ENCODE measurements at places on chromosomes 5 and 9.

DNA sequence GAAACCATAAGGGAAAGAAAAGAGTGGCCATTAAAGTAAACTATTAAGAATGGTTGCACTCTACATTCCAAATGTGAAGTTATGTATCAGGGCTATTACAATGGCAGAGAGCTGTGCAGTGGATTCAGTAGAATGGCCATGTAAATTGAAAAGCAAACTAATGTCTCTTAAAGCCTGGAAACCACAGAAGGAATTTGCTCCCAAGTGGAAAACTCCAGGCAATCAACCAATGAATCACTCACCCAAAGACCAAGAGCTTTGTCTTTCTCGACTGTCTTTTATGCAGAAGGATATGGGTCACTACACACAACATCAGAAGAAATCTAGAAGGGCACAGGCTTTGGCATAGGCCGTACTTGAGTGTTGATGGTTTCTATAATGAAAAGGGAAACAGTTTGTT, 114.9 kb downstream of the TLE1 start:
- DNase-seq, result no peak

- peak; percentile 19 for DNase-seq
Measured at GRCh38 chr9:134985451-134985850, 67.7 kb upstream of the FCN1 start.

DNA sequence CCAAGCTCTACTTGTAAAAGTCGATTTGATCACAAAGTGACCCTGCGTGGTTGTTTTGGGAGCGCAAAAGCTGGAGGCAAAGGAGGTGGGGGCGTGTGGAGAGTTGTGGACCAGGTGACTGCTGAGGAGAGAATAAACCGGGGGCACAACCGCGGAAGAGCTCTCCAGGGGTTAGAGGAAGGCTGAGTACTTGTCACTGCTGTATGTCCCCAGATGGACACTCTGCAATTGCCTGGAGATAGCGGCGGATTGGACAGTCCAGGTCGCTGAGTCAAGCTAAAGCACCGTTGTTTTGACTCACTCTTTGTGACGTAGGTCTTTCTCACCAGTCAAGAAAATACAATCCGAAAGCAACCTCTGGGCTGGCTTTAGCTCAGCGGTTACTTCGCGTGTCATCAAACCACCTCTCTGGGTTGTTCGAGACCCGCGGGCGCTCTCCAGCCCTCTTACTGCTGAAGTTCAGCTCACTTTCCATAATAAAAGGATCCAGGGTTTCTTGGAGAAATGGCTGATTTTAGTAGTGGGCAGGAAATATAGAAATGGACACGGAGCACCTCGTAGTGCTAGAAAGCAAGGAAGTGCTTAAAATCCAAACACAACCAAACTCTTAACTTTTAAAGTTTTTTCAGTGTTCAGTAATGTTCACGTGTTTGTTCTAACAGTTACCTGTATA, 25.7 kb downstream of the ZMAT2 start:
- DNase-seq, result peak; percentile 75

GRCh38 chr9:136565715-136566552, 20.1 kb upstream of the NOTCH1 start:
- DNase-seq, result peak; percentile 73

GRCh38 chr5:72441862-72442540, 65.2 kb downstream of the ZNF366 start:
- DNase-seq, result no peak

- no peak for DNase-seq
Measured at GRCh38 chr9:127637322-127637847, 25.3 kb downstream of the STXBP1 start.

DNA sequence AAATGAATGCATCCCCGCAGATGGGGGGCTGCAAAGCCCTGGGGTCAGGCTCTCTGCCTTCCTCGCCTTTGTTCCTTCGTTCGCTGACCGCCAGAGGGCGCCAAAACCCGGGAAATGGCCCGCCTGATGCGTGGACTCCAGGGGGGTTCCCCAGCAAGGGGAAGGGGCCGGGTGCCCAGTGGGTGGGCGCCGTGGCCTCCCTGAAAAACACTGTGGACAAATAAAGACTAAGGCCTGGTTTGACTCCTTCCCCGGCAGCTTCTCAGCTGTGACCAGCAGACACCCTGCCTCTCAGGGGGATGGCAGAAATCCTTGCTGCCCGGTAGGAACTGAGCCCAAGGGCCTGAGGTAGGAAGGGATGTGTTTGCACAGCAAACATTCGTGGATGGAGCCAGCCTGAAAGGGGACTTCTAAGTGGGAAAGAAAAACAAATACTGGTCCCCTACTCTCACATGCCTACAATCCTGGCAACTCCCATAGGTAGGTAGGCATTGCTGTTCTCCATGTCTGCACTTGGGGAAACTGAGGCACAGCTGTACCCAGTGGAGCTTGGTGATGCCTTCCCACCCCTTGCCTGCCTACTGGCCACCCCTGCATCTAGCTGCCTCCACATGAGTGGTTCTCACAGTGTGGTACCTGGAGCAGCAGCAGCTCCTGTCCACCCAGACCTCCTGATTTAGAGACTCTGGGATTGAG, 57.7 kb downstream of the DUSP1 start:
- no peak for DNase-seq

DNA sequence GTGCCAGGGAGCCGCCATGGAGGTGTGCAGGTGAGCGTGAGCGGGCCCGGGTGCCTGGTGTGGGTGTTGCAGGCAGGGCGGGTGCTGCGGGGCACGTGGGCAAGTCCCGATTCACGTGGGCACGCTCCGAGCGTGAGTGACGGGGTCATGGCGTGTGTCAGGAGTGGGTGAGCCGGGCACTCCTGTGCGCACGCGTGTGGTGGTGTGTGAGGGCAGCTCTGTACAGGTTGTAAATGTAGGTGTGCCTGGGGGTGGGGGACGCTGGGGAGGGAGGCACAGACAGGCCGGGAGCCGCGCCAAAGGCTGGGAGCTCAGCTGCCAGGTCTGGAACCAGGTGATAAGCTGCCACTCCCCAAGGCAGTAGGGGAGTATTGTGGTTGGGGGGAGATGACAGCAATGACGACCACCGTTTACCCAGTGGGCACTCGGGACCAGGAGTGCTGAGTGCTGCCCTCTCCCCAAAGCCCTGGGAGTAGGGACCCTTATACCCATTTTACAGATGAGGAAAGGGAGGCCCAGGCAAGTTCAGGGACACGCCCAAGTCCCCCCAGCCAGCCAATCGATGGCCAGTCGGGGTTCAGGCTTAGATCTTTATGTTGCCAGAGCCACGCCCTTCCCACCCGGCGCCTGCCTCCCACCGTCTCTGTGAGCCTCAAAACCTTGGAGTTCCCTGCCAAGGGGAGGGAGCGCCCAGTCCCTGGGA, 9.6 kb downstream of the NCS1 start:
- DNase-seq, result no peak

GRCh38 chr5:176503496-176503895, 33.7 kb downstream of the RNF44 start:
- DNase-seq, result no peak

DNA sequence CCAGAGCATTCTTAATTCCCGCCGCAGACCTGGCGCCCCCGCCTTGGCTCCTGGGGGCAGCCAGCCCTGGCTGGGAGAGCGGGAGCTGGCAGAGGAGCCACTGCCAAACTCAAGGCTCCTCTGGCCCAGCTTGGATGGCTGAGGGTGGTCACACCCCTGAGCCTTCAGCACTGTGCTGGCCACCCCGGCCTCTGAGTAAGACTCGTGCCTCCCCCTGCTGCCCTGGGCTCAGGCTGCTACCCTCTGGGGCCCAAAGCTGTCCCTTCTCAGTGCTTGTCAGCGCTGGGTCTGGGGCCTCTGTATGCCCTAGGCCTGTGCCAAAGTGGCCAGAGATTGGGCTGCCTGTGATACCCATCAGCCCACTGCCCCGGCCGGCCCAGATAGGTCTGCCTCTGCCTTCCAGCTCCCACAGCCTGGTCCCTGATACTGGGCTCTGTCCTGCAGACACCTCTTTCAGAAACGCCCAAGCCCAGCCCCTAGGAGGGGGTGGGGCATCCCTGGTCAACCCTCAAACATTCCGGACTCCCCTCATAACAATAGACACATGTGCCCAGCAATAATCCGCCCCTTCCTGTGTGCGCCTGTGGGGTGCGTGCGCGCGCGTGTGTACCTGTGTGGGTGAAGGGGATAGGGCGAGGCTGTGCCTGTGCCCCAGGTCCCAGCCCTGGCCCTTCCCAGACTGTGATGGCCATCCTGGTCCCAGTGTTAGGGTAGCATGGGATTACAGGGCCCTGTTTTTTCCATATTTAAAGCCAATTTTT, 4.4 kb upstream of the PRR7 start:
- peak; percentile 15 for DNase-seq

- no peak for DNase-seq
Measured at GRCh38 chr5:176735383-176736265, 74.7 kb upstream of the UNC5A start.

- no peak for DNase-seq
Measured at GRCh38 chr9:69385581-69386033, 60.6 kb downstream of the ENTREP1 start.

DNA sequence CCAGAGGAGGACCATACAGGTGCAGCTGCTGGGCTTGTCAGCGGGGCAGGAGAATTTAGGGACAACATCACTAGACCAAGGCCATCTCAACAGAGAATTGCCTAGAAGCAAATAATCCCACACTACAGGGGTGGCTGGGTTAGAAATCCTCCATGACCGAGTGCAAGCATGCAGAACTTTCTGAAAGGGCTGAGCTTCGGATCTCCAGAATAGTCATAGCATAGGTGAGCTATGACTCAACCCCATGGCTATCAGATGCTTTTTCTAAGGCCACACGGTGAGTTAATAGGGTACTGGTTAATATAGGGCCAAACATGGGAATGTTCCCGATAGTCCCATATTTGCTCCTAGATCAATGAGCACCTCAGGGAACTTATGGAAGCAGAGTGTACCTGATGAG, 4.2 kb downstream of the KCNIP1 start:
- no peak for DNase-seq

DNA sequence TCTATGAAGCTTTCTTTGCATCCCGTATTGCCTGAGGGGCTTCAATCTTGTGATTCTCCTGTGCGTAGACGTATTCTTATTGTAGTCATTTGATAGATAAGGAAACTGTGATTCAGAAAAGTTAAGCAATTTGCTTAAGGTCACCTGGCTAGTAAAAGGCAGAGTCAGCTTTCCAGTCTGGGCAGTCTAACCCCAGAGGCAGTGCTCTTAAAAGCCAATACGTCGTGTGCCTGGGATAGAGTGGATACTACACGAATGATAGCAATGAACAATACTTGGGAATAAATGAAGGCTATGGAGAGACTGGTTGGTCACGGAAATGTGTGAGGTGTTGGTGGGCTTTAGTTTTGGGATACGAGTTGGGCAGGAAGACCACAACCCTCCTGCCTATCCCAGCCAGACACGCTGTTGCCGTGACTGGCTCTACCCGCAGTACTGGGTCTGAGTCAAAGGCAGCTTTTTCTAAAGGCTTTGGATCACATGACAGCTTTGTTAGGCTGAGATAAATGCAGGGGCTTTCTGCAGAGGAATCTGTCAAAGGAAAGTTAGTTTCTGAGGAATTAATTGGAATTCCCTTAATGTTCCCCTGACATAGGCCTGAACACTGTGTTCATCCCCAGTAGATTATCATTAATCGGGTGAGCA, 302.6 kb downstream of the KIF4B start:
- DNase-seq, result no peak

DNA sequence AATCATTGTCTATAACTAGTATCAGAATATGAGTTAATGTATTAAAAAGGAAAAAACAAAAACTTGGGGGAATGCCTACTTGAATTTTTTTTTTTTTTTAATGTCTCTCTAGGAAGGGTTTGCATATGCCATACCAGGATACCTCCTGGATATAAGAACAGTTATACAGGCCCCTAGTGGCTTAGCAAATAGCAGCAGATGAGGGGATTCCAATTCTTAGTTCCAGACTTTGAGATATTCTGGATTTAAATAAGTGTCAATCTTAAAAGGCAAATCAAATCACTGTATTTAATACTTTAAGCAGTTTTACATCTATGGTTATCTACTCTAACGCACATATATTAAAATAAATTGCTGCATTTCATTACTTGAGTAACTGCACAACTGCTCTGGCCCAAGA, 1055.5 kb upstream of the DMAC1 start:
- no peak for DNase-seq

DNA sequence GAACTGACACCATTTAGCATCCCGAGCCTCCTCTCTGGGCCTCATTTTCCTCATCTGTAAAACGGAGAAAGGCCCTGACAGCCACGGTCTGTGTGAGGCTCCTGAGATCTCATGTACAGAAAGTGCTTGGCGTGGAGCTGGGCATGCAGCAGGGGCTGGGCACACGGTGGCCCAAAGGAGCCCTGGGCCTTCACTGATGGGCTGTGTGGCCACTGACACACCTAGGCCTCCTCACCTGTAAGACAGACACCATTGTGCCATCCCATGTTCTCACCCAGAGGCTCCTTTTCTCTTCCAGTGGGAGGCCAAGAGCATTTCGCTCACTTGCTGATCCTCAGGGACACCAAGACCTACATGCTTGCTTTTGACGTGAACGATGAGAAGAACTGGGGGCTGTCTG, 1.6 kb downstream of the ORM1 start:
- no peak for DNase-seq

- no peak for DNase-seq
Measured at GRCh38 chr5:69300537-69301203, 31.9 kb downstream of the CCDC125 start.
